ENCODE measurements at places on chromosomes 7 and 10. TPM values are rescaled to one million over a fixed set of nuclear protein-coding genes. Genes with fewer than 3 reads are reported as not detected.

GRCh38 chr7:46583656-46584055, 662.6 kb upstream of the IGFBP3 start:
- no peaks in the 10 kb centered on the region for H3K36me3 ChIP-seq
- no peaks in the 10 kb centered on the region for H3K27me3 ChIP-seq
- H3K4me1 ChIP-seq: no peaks in the 10 kb centered on the region
- no peak for DNase-seq

DNA sequence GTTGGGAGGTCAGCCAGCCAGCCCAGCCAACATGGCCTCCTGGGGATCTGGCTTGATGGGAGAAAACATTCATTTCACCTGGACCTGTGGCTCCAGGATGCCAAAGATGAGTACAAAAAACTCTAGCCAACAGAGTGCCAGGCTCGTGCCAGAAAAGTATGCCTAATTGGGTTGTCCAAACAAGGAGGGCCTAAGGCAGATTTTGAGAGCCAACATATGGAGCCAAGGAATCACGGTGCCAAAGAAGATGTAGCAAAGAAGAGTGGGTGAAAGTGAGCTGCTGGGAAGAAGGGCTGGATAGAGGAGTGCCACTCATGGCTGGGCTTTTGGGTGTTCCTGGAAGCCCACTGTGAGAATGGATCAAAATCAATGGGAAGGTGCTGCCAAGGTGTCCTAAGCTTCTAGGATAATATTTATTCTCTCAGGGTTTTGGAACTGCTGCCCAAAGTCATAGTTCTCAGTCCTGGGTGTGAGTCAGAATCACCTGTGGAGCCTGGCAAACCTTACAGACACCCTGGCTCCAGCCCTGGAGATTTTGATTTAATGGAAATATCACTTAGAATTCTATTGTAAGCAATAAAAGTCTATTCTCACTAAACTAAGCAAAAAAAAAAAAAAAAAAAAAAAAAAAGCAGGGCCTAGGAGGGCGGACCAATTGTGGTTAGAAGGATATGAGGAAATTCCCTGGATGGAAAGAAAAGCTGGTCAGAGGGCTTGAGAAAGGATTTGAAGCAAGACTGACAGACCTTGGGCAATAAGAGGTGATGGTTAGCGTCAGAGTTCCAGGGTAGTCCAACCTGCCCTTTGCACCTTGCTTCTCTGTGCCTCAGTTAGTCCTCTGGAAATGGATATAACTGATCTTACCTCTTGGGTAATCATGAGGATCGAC, 182.2 kb upstream of the PRR15 start:
- no peak for DNase-seq
- H3K27me3 ChIP-seq: no peaks in the 10 kb centered on the region
- no peak overlapping the region for H3K27ac ChIP-seq
- H3K4me3 ChIP-seq: no peak overlapping the region
- no peaks in the 10 kb centered on the region for H3K4me1 ChIP-seq

The DLX5 gene
- total RNA-seq: not detected

DNA sequence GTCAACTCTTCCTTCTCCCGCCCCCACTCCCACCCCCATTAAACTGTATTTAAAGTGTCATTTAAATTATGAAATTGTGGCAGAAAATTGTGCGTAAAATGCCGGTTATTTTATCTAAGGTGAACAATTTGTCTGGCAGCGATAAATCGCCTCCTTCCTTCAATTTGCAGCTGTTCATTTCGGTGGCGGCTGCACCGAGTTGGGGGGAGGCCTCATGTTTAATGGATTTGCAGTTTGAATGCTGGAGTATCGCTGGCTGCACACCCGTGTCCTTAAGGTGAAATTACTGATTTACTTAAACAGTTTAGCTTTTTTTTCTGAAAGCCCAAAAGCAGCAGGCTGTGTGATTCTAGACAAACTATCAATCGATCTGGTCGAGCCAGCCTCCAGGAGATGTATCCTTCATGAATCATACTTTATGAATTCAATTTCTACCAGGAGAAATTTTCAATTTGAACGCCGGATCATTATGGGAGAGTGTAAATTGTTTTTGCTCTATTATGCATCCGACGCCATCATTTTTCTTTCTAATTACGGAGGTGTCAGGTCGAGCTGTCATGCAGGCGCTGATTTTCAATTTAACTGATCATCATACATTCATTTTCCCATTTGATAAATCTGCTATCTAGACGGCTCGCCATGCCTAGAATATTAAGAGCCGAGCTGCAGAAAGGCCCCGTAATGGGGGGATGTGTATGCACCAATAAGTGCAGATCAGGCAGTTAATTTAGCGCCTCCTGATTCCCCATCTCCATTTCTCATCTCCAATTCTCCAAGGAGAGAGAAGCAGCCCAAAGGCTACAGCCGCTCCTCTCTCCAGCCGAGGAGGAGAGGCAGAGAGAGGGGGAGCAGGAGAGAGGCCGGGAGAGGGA, 6.5 kb downstream of the UNCX start:
- H3K27me3 ChIP-seq: peaks cover 61% of the 10 kb centered on the region
- DNase-seq: no peak
- H3K4me1 ChIP-seq: peaks cover 16% of the 10 kb centered on the region
- H3K4me3 ChIP-seq: no peak overlapping the region
